ELF-1 (cell line): ENCODE measurements at places on chromosomes 1 and 21.

DNA sequence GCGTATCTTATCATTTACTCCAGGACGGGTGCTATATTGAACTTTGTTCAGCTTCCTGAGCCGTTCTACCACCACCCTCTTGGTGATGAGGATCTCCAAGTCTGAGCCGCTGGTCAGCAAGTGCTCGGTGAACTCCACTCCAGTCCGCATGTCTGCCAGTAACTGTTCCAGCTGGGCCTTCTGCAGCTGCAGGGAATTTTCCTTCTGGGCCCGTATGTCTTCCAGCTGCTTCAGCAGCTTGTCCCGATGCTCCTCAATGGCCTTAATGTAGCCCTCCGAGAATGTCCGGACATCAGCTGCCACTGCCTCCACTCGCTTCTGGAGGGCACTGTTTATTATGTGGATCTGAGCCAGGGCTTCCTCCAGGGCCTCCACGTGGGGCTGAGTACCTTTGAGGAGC lies 3.4 kb downstream of the TRIM45 start:
- no peak for DNase-seq

GRCh38 chr1:44602634-44603628 lies 71.3 kb downstream of the TMEM53 start:
- DNase-seq: peak; percentile 60

GRCh38 chr1:192506741-192507155 lies 68.8 kb upstream of the RGS1 start:
- no peak for DNase-seq

GRCh38 chr21:41873005-41873404 lies 6.1 kb downstream of the PRDM15 start:
- no peak for DNase-seq

DNA sequence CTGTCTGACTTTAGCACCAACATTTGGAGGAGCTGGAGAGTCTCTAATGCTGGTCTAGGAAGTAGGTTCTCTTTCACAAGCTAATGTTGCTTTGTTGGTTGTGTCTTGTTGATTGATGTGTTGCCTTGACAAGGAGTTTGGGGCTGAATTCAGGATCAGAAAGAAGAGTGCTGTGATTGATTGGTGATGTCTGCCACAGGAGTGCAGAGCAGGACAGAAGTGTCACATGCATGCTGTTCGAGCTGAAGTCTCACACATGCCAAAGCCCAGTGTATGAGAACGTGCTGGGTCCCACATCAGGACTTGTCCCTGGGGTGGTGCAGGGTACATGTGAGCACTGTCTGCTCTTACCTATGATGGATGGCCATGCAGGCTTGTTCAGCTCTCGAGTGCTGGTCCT lies 694.4 kb downstream of the MATN1 start:
- peak; percentile 11 for DNase-seq

GRCh38 chr1:12462586-12462985 lies 155.4 kb downstream of the DHRS3 start:
- no peak for DNase-seq

- DNase-seq: no peak
Measured at GRCh38 chr1:94707321-94708298, 112.5 kb upstream of the SLC44A3 start.

DNA sequence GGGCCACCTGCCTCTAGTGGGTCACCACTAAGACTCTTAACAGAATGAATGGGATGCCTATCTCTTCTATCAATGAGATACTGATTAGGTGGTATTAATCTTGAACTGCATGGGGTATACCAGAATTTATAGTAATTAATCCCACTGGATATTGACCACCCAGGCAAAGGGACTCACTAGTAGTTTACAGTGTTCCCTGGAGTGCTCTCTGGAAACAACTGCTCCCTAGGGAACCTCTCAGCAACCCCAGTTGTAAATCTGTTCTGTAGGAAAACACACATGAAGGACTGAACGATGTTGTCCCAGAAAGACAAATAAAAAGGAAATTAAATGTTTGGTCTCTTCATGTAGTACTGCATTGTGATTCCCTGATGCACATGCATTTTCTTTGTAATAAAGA lies 430.5 kb downstream of the HLX start:
- DNase-seq: no peak

DNA sequence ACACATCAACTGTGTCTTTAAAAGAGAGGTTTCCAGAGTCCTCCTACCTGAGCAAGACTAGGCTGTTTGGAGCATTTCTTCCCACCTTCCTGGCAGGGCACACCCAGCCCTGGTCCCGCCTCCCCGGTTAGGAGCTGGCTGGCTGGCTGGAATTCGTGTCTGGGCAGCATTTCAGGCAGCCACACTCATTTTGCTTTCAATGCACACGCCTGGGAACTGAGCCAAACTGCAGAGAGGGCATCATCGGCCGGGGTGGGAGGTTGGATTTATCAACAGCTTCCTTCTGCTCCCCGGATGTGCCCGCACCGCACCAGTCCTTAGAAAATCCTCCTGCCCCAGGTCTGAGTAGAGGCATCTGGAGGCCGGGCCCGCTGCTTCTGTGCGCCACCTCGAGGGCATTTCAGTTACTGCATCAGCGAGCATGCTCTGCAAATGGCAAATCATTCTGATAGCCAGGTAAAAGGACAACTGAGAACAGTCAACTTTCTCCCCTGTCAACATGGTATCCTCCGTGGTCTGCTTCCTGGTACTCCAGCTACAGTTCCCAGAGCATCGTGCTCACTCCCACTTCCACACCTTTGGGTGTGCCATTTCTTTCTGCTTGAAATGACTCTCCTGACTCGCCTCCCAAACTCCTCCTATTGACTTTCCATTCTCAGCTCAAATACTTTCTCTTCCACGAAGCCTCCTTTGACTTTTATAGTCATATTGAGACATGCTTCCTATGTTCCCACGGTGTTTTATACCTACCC lies 20.6 kb downstream of the TCEA3 start:
- DNase-seq: peak; percentile 92

- no peak for DNase-seq
Measured at GRCh38 chr1:248814351-248814750, 11.4 kb downstream of the SH3BP5L start.

DNA sequence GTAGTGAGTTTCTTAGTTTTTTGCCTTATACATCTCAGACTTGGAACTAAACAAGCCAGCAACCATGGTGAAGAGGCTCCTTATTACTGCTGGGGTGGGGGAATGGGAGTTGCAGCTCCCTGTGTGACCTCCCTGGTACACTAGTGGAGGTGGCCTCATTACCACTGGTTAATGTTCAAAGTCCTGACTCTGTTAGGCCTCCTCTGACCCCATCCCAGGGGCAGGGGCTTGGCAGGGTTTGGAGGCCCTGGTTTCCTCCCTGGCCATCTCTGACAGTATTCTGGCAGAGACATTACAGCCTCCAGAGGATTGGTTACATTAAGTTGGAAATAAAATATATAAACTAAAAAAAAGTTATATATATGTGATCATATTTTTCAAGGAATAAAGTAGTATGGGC lies 45.2 kb downstream of the CLIC4 start:
- DNase-seq: no peak

DNA sequence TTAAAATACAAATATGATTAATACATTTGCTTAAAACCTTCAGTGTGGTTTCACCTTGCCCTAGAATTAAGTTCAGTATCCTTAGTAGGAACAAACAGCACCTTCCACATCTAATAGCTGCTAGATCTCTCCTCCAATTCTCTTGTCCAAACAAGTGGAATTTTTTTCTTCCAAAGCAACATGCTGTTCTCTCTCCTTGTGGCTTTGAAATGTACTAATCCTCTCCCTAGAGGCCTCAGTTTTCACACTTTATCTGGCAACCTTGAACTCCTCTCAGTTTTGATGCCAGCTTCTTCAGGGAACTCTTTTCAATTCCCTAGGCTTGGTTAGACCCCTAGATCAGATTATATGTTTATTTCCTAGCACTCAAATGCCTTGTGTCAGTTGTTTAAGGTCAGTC lies 87.0 kb downstream of the GLUL start:
- DNase-seq: no peak

- no peak for DNase-seq
Measured at GRCh38 chr1:87404296-87404695, 75.6 kb downstream of the LMO4 start.

DNA sequence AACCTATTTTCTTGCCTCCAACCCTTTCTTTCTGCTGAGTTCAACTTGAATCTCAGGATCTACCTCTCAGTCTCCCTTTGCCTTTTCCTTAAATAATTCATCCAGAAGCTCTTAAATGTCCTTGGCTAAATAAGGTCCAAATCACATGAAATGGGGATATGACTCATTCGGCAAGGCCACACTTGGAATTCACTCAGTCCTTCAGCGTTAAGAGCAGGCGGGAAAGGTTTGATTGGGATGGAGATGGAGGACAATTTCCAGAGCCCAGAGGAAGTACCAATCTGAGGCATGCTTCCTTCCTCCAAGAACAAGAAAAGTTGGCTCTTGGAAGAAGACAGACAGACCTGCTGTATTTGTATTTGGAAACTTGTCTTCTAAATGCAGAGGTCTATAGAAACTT lies 128.5 kb downstream of the PROX1 start:
- DNase-seq: no peak

DNA sequence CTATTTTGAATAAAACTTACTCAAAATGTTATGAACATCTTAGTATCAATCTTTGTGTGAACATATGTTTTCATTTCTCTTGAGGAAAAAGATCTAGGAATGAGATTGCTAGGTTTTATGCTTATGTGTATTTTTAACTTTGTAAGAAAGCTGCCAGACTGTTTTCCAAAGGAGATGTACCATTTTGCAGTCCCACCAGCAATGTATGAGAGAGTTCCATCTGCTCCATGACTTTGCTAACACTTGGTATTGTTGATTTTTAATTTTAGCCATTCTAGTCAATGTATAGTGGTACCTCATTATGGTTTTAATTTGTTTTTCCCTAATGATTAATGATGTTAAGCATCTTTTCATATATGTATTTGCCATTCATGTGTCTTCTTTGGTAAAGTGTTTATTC lies 132.5 kb downstream of the ZMYM4 start:
- no peak for DNase-seq

- DNase-seq: no peak
Measured at GRCh38 chr1:11682799-11683198, 1.9 kb upstream of the MAD2L2 start.

- DNase-seq: no peak
Measured at GRCh38 chr21:25039461-25040380, 567.6 kb downstream of the MRPL39 start.

GRCh38 chr1:121558514-121558913 lies 373.7 kb downstream of the SRGAP2C start:
- no peak for DNase-seq

GRCh38 chr1:21673277-21673780 lies 4.2 kb upstream of the RAP1GAP start:
- DNase-seq: no peak

GRCh38 chr1:51669272-51669671 lies 52.4 kb downstream of the OSBPL9 start:
- no peak for DNase-seq

DNA sequence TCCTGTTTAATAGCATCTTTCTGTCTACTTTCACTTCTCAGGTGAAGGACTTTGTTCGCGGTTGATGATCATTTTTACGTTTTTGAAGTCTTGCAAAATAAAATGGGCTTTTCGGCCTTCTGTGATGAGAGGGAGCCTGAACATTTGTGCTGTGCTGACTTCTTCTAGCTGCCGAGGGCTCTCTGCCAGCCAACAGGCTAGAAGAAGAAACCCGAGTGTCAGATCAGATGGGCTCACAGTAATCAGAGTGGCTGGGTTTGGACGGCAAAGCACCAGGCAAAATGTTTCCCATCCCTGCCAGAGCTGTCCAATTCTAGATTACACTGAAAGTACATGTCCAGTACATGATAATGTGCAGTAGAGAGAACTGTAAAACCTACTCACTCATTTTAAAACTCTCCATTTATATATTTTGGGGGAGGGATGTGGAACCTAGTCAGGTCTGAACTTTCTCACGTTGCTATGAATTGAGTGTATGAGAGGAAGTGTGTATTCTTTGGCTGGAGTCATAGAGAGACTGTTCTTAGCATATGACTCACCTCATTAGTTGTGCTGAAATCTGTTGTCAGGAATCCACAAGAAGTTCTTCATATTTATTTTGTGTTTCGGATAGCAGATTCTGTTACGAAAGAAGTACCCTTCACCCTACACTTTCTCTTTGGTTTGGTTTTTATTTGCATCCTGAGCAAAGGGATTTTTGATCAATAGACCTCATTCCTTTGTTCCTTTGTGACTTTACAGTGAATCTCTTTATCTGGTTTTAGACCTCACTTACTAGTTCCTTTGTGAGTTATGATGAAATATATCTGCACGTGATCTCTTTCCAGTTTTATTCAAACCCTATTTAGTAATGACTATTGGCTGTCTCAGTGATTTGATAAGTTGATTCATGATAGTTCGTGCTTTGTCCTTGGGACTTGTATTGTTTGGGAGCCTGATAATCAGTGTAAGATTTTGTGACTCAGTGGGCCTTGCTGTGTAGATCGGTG lies 4.8 kb downstream of the ATP1A1 start:
- DNase-seq: no peak

GRCh38 chr1:167790117-167790516 lies 68.3 kb downstream of the MPZL1 start:
- no peak for DNase-seq

DNA sequence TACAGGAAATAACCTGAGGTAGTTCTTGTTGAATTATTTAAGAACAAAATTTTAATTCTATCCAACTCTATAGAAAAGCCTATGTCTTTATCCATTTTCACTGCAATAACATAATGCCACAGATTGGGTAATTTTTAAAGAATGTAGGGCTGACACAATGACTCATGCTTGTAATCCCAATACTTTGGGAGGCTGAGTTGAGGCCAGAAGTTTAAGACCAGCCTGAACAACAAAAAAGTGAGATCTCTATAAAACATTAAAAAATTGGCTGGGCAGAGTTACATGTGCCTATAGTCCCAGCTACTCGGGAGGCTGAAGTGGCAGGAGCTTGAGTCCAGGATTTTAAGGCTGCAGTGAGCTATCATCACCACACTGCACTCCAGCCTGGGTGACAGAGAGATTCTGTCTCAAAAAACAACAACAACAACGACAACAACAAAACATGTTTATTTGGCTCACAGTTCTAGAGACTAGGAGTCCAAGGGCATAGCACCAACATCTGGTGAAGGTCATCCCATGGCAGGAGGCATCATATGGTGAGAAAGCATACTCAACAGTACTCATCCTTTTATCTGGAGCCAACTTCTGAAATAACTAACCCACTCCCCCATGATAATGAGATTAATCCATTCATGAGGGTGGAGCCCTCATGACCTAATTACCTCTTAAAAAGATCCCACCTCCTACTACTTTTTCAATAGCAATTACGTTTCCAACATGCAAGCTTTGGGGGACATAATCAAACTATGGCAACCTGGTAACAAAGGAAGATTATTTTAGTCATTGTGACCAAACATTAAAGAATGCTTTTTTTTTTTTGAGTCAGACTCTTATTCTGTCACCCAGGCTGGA lies 59.6 kb downstream of the ABL2 start:
- DNase-seq: no peak

- no peak for DNase-seq
Measured at GRCh38 chr1:58333511-58333910, 213.0 kb downstream of the OMA1 start.

GRCh38 chr1:172482044-172482443 lies 38.2 kb upstream of the PIGC start:
- no peak for DNase-seq

- no peak for DNase-seq
Measured at GRCh38 chr1:203669739-203670138, 43.1 kb downstream of the ATP2B4 start.

- DNase-seq: no peak
Measured at GRCh38 chr1:54007613-54008012, 10.4 kb downstream of the LDLRAD1 start.
